ENCODE measurements at places on chromosomes 3 and 15.
A peak's percentile ranks its signal among the peaks of the same experiment; 100 is the strongest.

DNA sequence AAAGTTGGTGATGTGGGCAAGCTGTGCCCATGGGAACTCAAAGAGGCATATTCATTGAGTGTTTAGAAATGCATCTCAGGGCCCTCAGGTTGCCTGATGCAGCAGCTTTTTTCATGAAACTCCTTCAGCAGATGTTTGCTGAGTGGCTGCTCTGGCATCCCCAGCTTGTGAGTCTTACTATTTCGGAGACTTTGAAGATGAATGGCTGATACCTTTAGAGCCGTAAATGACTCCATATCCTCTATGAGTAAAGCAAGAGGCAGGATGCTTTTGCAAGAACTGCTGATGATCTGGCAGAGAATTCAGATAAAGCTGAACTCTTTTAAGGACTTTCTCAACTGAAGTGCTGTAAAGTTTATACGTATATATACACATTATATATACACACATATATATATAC, 384.3 kb downstream of the CACNA2D3 start:
- DNase-seq = peak; percentile 76

DNA sequence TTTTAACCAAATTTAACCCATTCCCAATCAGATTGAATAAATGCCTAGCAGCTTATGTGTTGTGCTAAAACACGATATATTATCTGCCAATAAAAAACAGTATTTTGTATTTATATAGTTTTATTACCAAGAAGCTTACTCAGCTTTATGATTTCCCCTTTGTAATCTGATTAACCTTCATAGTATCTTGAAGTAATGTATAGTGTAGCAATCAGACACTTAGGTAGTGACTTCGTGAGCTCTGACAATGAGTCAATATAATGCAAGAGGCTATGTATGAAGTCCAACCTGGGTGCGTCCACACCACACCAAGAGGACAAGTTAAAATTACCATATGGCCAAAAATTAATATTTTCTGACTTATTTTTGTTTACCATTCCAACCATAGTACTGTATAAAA, 2.1 kb upstream of the CNBP start:
- no peak for DNase-seq

DNA sequence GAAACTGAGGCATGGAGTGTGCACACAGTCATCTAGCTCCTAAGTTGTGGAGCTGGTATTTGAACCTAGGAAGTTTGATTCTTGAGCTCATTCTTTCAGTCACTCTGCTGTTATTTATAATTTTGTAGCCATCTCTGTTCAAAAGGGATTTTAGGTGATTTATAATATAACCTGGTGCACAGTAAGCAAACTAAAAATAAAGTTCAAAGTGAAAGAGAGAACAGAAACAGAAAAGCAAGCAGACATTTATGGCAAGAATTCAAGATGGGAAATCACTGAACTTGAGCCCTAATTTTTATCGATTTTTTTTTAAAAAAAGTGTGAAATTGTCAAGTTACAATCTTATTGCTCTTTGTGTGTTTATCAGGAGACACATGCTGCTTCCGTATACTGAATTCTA, 71.4 kb upstream of the SLC7A14 start:
- no peak for DNase-seq

DNA sequence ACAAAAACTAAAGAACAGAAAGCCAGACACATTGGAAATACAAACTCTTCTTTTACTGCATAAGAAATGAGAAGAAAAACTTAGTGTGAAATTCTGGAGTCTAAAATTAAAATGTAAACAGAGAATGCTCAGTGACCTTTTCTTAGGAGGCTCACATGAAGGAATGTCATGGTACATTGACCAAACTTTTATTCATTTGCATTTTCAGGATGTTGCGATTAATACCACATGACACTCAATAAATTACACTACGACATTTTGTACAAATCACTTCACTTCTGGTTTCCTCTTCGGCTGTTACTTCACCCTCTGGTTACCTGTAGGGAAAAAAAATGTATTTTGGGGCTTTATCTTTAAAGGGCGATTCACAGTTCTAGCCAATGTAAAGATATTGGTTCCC, 56.4 kb upstream of the ACTC1 start:
- no peak for DNase-seq

- DNase-seq = no peak
Observed at GRCh38 chr3:195012571-195012970, 258.4 kb downstream of the XXYLT1 start.

- no peak for DNase-seq
Observed at GRCh38 chr15:60731583-60732130, 252.7 kb upstream of the ICE2 start.

DNA sequence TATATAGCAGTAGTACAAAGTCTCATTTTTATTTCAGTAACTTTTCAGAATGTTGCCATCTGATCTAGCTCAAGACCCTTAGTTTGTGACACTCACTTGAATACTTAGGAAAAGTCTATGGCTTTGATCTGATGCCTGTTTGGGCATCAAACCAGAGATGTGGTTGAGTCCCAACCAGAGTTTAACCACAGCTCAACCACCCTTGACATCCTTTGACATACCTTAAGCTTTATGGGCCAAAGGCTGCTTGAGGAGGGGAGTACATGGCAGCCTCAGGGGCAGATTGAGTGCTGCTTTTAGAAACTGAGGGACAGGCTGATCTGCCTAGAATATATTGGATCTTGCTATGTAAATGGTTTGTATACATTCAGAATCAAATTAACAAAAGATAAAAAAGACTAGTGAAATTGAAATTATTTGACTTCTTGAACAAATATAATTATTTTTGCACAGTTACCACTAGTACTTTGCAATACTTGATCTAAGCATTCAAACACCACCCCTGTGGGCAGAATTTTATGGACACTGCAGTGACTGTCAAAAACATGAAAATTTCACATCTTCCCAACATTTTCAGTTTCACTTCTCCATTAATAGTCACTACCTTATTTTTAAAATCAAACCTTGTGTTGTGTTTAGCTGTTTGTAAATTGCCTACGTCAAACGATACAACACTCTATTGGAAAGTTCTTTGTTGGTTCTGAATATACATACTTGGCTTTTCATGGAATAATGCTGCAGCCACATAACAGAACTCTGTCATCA, 199.8 kb downstream of the UBE2E2 start:
- DNase-seq = no peak

DNA sequence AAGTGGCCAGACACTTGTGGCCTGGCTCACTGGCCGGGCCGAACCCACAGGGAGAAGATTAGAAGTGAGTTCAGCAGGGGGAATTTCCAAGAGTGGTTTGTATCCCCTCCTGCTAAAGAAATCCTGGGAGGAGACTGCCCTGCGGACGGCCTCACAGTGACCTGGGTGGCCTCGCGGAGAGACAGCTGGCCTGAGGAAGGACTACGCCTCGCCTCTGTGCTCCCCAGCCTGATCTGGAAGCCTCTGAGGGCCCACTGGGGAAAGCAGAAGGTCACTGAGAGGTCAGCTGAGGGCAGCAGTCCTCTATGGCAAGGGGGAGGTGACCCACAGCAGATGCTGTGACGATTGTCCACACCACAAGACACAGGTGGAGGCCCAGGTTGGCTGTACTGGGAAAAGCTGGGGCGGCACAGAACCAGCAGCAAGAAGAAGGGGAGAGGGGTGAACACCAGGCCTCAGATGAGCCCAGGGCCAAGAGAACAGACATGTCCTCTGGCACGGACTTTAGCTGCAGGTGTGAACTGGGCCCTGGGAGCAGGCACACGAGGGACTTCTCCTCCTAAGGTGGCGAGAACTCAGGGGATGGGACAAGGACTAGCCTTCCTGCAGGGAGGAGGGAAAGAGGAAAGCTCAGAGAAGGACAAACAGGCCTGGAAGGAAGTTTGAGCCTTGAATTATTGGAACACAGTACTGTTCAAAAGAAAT, 37.2 kb upstream of the DLG1 start:
- no peak for DNase-seq

DNA sequence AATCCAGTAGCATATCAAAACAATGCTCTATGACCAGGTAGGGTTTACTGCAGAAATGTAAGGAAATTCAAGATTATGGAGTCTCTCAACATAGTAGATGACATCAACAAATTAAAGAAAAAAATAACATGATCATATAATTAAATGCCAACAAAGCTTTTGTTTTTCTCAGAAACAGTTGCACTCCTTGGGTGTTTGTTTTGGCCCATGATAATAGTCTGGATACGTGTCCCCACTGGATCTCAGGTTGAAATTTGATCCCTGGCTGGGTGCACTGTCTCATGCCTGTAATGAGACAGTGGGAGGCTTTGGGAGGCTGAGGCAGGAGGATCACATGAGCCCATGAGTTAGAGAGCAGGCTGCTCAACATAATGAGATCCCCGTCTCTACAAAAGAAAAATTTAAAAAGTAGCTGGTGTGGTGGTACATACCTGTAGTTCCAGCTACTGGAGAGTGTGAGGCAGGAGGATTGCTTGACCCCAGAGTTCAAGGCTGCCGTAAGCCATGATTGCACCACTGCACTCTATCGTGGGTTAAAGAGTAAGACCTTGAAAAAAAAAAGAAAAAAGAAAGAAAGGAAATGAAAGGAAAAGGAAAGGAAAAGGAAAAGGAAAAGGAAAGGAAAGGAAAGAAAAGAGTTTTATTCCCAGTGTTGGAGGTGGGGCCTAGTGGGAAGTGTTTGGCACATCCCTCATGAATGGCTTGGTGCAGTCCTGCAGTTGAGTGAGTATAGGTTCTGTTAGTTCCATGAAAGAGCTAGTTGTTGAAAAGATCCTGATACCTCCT, 53.3 kb upstream of the FOXB1 start:
- no peak for DNase-seq

DNA sequence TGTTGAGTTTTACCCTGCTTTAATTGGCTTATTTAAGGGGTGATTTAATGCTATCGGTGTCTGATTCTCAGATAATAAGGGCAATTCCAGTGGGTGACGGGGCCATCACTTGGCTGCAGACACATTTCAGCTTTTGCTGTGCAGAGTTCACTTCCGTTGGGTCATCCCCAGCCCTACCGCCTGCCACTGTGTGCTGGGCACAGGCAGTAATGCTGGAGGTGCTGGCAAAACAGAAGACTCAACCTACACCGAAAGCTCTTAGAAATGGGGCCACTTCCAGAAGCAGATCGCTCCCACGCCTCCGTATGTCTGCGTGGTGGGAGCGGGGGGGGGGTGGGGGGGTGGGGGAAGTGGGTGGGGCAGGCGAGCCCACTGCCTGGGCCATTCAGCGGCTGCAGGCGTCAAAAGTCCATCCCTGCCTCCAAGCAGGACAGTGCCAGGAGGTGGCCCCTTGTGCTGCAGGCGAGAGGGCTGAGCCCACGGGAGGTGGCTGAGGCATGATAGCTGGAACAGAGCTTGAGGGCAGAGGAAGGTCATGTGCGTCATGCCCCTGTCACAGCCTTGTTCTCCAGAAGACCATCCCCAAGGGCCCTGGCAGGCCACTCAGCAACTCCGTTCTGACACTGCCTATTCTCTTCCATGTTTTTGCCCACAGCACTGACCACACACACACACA, 128.3 kb downstream of the ATP10A start:
- no peak for DNase-seq

GRCh38 chr15:101262551-101262950, 10.7 kb upstream of the CHSY1 start:
- no peak for DNase-seq

DNA sequence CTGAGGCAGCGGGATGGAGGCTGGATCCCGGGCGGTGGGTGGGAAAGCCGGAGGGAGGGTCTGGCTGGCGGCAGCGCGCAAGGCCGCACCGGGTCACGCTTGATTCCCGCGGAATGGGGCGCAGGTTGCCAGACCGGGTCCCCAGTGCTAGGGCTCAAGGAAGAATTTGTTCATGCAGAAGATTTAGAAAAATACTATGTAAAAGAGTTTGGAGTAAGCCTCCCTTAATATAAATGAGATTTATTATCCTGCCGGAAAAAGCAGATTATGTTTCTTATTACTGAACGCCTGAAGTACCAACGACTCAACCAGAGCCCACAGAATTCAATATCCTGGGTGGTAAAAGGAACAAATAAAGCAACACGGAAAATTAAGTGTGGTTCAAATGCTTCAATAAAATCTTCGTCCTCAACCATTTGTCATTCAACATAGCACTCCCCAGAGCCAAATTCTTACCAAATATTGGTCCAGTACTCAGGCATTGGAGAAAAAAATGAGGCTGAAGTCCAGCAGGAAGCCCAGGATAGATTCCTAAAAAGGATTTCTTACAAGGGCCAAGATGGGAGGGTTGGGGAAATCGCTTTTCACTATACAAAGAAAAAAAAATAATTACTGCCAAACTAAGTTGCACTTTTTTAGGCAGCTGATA, 1.2 kb upstream of the ZBTB20 start:
- no peak for DNase-seq

- no peak for DNase-seq
Observed at GRCh38 chr3:129014148-129014547, 13.0 kb downstream of the EFCC1 start.

DNA sequence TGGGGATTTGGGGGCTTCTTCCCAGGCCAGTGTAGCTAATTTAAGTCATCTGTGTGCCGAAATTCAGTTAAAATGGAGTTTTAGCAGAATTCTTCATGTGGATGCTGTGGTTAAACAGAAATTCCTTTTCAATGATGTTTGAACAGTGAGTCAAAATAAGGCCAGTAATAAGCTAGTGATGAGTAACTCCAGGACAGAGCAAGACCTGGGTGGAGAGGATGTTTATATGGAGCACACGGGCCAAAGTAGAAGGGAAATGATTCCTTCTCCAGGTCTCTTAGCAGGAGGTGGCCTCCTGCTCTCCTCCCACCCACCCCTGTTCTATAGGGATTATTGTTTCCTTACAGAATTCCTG, 31.9 kb upstream of the UACA start:
- peak; percentile 89 for DNase-seq

DNA sequence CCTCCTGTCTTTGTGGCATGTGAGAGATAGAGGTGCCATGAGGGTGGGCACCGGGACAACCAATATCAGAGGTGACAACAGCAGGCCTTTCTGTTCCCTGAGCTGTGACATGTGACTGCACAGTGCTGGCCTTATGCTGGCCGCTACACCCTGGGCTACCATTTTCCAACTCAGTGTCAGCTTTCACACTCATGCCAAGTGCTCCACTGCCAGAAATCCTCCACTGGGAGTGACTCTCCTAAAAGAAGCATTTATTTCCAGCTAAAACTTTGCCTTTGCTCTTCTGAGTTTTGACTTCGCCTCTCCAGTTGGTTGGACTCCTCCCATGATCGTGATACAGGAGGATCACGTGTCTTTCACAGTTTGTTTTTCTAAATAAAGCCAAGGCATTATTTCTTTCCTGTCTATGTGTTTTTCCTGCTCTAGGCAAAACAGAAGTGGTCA, 31.4 kb downstream of the CA12 start:
- no peak for DNase-seq

GRCh38 chr15:26877831-26878230, 11.0 kb downstream of the GABRA5 start:
- DNase-seq = no peak

- DNase-seq = no peak
Observed at GRCh38 chr3:66386011-66386924, 114.6 kb downstream of the LRIG1 start.

GRCh38 chr3:192890347-192891335, 27.0 kb downstream of the MB21D2 start:
- DNase-seq = no peak

- DNase-seq = no peak
Observed at GRCh38 chr3:195537995-195538394, 5.1 kb downstream of the PPP1R2 start.

DNA sequence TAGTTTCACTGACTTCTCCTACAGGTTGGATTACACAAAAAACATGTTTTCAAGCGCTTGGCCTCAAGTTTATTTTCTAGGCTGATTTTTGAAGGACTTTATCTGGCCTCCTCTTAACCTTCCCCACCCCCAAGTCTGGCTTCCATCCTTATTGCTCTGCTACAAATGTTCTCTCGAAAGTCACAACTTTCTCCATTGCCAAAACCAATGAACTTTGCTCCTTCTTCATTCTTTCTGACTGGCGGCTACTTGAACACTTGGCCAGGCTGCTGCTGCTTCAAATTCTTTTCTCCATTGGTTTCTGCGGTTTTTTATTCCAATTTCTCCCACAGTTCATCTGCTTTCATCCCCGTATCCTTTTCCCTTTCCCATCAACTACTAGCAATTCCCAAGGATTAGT, 106.6 kb downstream of the TOP2B start:
- DNase-seq = no peak

Measured in HS-5 (cell line).